ENCODE measurements at places on chromosomes 13 and 19.

DNA sequence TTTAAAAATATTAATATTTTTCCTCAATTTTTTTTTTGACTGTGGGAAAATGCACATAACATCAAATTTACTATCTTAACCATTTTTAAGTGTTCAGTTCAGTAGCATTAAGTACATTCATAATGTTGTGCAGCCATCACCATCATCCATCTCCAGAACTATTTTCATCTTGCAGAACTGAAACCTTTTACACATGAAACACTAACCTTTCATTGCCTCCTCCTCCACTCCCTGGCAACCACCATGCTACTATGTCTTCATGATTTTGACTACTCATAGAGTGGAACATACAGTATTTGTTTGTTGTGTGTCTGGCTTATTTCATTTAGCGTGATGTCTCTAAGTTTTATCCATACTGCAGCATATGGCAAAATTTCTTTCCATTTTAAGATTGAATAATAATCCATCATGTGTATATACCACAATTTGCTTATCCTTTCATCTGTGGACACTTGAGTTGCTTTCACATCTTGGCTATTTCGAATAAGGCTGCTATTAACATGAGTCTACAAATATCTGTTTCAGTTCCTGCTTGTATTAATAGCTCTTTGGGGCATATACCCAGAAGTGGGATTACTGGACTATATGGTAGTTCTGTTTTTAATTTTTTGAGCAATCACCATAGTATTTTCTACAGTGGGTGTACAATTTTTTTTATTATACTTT, 376.4 kb downstream of the MTUS2 start:
- DNase-seq = no peak

DNA sequence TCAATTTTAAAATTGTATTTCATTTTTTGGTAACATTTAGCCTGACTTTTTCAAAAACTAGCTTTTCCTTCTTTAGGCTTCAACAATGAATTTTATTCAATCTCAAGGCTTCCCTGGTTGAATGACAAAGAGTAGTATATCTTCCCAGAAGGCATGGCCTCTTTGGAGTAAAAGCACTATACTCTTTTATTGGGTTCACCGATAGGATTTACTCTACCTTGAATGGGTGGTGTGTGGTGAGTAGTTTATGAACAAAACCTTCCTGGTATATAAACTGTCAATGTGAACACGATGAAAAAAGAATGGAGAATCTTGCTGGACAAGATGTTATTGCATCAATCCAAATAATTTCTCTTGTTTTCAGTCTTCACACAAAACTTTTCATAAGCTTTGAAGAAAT, 167.7 kb downstream of the DACH1 start:
- no peak for DNase-seq

DNA sequence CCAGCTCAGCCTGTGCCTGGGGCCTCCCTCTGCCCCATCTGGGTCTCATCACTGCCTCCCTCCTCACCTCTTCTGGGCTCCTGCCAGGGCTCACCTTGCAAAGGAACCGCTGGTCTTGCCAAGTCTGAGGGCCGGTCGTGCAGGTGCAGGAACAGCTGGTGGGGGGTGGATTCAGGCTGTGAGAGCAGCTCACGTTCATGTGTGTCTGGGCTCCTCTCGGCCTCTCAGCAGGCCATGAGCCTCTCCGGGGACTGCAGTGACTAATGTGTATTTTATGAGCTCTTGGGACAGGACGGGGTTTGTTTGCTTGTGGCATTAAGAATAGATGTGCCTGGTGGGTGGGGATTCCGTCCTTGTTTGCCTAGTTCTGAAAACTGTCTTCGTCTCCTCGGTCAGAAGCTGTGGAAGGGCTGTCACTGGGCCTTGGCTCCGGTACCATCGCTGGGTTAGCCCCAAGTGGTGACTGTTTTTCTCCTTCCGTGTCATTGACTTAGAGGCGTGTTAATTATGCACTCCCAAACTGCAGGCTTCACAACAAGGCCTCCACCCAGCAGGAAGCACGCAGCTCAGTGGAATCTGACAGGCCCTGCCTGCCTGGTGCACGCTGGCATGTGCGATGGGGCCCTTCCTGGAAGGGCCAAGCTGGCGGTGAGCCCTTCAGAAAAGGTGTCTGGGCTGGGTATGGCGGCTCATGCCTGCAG, 77.6 kb downstream of the KDM4B start:
- no peak for DNase-seq

DNA sequence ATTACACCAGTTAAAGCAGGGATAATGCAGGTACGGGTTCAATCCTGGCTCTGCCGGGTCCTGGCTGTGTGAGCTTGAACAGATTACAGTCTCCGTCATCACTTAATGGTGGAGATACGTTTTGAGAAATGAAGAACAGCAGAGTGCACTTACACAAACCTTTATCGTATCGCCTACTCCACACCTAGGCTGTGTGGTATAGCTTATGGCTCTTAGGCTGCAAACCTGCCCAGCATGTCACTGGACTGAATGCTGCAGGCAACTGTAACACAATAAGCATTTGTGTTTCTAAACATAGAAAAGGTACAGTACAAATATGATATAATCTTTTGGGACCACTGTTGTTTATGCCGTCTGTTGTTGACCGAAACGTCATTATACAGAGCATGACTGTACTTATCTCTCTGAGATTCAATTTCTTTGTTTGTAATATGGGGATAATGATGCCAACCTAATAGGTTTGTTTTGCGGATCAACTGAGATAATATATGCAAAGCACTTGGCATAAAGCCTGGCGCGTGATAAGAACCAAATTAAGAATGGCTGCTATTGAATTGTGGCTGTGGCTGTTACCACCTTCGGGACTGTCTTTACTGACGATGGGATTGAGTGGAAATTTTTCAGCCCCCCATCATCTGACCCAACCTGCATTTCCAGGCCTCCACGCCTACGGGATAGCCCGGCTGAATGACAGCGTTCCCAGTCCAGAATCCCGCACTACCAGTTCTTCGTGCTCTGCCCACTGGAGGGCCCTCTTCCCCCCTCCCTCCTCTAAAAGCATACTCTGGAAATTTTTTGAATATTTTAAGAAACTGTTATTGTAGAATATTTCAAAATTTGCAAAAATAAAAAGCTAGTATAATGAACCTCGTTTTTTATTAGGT, 11.2 kb downstream of the KRTDAP start:
- no peak for DNase-seq

- DNase-seq = no peak
Measured at GRCh38 chr13:67045357-67045756, 184.8 kb downstream of the PCDH9 start.

DNA sequence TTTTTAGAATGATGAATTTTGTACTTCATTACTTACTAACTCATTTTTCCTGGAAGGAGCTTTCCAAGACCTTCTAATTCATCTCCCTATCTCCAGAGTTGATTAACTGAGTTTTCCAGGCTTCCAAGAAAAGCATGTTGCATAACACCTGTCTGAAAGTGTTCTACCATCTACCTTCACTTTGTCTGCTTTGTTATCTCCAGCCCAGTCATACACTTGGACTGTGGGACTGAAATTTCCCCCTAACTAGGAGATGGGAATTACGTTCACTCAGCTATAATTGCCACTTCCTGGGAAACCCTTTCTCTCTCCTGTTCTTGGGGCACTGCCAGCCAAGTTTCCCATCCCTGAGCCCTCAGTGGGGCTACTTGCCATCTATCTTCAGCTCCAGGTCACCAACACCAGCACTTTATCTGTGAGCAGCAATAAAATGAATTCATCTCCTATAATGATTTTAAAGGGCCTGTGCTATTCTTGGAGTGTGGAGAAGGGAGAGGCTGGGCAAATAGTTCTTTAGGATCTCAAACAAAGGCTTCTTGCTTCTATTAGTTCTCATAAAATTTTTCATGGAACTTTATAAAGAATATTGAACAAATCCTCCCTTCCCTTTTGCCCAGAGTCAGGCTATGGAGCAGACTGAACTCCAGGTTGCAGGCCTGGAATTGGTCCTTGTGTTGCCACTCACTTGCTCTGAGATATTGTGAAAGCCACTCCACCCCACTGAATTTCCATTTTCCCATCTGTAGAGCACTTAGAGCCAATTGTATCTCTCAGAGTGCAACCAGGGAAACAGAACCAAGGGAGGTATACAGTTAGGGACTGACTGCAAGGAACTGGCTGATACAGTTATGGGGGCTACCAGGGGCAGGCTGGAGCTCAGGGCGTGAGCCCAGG, 17.8 kb upstream of the ATP12A start:
- DNase-seq = no peak

DNA sequence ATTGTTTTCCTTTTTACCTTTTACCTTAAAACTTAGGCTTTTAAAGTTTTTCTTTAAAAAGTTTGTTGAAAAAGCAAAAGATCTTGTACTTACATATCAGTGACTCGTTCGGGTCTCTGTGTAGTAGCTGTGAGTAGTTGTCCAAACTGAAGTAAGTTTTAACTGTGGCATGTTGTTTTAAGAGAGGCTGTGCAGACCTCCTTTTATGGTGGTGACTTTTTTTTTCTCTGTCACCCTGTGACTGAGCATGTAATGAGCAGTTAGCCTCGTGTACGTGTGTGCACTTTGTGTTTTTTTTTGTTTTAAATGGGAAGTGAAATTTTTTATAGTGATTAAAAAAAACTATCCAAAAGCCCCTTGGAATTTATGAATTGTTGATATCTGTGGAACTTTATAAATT, at the start of gene GPR183:
Gene GPR183 (minus strand): TSS at position 153 of the 400 bp plus-strand sequence. CDS start 11,254 bp downstream, outside the sequence.
- DNase-seq = no peak

- DNase-seq = peak; percentile 53
Measured at GRCh38 chr13:34942732-34943435, 814 bp downstream of the NBEA start.

DNA sequence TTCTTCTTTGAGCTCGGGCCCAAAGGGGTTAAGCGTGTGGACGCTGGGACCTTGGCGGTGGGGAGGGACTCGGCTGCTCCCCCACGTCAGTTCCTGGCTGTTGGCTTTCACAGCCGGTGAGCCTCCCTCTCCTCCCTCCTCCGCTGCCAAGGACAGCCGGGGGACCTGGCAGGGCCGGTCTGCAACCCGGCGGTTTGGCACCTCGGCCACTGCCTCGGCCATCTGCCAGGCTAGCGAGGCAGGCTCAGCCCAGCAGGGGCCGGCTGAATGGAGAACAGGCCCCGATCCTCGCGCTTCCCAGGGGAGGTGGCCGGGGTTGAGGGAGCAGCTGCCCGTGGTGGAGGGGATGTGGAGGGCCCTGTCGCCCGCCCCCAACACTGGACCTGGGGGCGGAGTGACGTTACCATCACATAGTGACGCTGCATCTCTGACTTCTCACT, 5.0 kb downstream of the TLE5 start:
- no peak for DNase-seq

DNA sequence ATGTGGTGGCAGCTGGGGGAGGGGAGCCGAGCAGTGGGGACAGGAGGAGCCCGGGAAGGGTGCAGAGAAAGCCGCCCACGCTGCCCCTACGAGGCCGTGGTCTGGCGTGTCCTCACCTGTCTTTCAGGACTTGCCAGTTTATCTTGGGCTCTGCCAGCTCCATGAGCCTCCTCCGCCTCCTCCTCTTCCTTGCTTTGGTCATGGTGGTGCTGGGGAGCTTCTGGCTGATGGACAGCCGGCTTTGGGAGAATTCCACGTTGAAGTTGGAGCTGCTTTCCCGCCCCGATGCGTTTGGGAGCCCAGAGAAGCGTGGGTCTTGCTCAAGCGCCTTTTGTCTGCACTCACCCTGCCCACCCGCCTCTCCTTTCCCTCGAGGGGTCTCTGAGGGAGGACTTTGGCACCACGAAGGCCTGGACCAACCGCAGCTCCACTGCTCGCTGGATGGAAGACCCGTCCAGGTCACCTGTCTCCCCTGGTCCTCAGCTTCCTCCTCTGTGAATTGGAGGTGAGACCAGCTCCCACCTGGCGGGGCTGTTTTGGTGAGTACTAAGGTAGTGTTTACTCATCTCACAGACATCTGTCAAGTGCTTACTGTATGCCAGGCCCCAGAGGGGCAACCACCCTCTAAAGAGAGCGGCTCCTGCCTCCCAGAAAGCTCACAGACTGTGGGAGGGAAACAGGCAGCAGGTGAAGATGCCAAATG, 29.7 kb upstream of the MIER2 start:
- DNase-seq = no peak

DNA sequence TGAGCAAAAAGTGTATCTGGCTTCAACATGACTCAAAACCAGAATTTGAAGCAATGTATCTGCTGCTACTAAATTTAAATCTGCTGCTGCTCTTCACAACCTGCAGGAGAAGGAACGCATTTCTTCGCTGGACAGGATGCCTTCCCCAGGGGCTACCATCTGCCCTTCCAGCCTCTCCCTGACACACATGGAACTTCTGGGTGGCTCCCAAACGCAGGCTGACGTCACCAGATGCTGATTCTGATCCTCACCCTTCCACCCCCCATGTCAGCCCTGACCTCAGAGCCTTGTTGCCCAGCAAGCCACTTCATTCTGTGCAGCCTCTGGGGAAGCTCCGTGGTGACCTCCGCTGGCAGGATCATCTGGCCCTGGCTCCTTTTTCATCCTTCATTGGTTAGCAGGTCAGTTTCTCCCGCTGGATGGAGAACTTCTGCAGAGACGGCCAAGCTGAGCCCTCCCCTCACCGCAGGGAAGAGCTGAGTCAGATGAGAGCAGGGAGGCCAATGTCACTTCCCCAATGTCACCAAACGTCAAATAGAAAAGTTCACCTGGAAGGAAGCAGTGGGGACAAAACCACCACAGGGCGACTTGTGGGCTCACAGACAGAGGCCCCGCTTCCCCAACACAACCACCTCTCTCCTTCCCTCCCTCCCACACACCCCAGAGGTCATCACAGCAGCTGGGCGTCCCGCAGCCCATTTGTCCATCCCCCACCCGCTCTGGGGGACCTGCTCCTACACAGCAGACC, 14.0 kb upstream of the RAB20 start:
- no peak for DNase-seq

DNA sequence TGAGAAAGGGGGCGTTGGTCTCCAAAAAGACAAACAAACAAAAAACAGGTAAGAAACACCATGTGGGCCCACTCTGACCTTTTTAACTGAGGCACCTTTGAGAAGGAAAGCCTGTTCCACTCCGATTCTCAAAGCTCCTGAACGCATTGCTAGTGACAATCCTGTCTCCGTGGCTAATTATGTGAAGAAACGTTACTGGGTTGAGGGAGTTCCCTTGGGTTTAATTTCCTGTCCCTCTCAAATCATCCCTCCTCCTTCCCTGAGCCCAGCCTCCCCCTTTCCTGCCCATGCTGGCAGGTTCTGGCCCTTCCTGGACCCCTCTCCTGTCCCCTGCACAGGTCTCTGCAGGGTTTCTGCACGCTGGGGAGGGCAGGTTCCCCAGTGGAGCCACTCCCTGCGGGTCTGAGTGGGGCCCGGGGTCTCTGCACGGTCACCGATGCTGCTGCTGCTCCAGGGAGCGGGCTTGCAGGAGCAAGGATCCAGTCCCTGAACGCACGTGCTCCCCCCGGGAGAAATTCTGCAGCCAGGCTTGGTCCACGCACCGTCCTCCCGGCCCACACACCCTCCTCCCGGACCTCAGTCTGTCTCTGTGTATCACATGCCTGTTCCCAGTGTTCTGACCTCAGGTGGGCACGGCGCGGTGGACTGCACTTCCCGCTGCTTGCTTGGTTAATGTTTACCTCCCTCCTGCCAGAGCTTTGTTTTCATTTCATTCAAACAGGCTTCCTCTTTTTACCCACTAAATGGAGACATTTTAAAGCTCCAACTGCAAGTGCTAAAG, 76.4 kb upstream of the MCF2L start:
- DNase-seq = no peak

- DNase-seq = no peak
Measured at GRCh38 chr13:94480672-94481145, 1.2 kb upstream of the DCT start.

- DNase-seq = no peak
Measured at GRCh38 chr19:35534803-35535480, 1.7 kb downstream of the GAPDHS start.

- no peak for DNase-seq
Measured at GRCh38 chr13:100131863-100132574, 43.1 kb downstream of the PCCA start.

All from activated CD8-positive, alpha-beta memory T cell treated with anti-CD3 and anti-CD28 coated beads, Interleukin-2, amount 50 U/mL, for 48 hours (primary cell).